ENCODE measurements at places on chromosomes 1 and 21.

- DNase-seq: no peak
Observed at GRCh38 chr1:186188004-186188539, 187.0 kb downstream of the TPR start.

DNA sequence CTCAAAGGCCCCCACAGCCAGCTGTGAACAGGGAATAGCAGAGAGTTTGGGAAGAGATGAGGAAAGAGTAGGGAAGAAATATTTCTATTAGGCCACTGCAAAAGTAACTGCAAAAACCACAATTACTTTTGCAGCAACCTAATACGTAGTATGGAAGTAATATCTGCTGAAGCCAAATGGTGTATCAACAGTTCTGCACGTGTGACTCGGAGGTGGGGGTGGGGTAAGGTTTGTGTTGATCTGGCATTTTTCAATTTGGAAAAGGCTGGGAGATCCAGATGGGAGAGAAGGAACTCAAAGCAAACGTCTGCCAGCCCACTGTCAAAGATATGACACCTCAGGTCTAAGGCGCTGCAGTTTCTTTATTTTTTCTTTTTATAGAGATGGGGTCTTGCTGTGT, 11.1 kb upstream of the ZNF436 start:
- no peak for DNase-seq

GRCh38 chr21:41957991-41958766, 4.4 kb upstream of the C2CD2 start:
- no peak for DNase-seq

DNA sequence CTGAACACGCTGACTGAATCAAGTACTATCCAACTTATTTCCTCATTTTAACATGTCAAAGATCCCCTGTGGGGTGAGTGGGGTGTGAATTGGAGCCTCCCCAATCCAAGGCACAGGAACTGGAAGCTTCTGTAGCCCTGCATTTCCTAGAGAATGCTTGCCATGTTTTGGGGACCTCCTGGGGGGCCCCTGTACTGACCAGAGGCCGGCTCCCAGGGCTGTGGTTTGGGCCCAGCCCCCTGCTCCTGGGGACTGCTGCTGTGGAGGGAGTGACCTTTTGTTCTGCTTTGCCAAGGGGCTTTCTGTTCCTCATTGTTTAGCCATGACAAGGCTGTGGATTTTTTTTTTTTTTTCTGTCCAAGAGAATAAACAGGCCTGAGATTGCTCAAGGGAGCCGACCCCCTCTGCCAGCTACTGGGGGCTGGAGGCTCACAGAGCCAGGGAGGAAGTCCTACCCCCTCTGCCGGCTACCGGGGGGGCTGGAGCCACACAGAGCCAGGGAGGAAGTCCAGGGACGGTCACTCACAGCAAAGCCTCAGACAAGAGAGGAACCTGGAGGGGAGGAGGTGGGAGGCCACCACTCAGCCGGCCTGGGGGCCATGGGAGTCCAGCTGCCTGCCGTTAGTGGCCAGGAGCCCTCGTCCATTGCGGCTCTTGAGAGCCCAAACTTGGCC, 17.4 kb downstream of the TNFRSF1B start:
- no peak for DNase-seq

DNA sequence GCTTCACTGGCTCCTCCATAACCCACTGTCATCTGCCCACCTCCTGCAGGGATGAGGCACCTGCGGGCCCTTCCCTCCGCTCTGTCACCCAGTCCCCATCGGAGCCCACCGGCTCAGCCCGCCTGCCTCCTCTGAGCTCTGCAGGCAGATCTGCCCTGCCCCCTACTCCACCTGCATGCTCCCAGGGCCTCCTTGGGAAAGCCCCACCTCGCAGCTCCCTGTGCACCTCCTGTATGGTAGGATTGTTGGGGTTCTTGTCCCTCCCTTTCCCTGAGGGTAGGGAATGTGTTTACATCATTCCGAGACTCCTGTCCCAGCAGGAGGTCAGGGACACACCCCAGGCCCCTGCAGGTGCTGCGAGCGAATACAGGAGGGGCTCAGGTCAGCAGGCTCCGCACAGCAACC, 50.5 kb downstream of the SIK1 start:
- DNase-seq: no peak

- no peak for DNase-seq
Observed at GRCh38 chr21:34243562-34243961, 120.2 kb upstream of the KCNE2 start.

GRCh38 chr1:184017306-184017705, 20.2 kb downstream of the COLGALT2 start:
- no peak for DNase-seq

- no peak for DNase-seq
Observed at GRCh38 chr1:59845091-59845490, 30.3 kb downstream of the HOOK1 start.

- no peak for DNase-seq
Observed at GRCh38 chr1:106564192-106564591, 492.3 kb upstream of the PRMT6 start.

DNA sequence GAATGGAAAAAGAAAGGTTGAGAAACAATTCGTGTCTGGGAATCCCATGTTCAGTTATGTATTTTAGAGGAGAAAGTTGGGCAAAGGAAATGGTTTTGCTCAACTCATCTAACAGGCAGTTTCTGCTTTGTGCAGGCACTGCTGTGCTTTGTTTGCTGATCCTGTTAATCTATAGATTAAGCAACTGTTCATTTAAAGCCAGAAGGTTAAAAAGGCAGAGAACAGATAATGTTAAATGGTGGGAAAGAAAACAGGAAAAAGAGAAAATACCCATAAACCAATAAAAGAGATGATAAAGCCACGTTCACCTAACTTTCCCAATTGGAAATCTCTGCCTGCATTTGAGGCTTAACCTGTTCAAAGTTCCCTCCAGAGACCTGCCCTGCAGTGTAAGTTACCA, 70.0 kb downstream of the APP start:
- DNase-seq: no peak

DNA sequence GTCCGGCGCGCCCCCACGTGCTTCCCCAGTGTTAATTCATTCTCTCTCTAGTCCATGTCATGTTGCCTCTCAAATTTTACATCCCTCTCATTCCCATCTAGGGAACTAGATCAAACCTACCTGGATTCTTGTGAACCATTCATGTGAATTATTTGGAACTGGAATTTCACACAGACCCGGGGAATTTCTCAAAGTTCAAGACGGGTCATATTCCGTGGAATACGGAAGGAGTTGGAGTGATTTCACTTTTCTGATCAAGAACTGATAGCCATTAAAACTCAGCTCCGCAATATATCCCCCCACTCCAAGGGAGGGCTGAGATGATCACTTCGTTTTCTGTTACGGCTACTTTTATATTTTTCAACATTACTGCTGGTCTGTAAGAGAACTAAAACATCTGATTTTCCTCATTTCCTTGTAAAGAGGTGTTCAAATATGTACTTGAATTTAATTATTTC, 1.0 kb upstream of the ENO1 start:
- DNase-seq: no peak

DNA sequence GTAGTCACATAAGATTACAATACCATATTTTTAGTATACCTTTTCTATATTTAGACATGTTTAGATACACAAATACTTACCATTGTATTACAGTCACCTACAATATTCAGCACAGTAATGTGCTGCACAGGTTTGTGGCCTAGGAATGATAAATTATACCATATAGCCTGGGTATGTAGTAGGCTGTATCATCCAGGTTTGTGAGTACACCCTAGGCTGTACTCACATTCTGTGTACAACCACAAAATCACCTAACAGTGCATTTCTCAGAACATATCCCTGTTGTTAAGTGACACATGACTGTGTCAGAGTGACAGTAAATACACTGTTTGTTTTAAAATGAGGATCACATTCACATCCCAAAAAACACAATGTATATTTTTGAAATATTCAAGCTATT, 11.2 kb downstream of the KRTAP21-3 start:
- DNase-seq: no peak

- no peak for DNase-seq
Observed at GRCh38 chr1:110385369-110385768, 5.5 kb downstream of the SLC16A4 start.

- no peak for DNase-seq
Observed at GRCh38 chr1:212302745-212303383, 17.7 kb downstream of the PPP2R5A start.

DNA sequence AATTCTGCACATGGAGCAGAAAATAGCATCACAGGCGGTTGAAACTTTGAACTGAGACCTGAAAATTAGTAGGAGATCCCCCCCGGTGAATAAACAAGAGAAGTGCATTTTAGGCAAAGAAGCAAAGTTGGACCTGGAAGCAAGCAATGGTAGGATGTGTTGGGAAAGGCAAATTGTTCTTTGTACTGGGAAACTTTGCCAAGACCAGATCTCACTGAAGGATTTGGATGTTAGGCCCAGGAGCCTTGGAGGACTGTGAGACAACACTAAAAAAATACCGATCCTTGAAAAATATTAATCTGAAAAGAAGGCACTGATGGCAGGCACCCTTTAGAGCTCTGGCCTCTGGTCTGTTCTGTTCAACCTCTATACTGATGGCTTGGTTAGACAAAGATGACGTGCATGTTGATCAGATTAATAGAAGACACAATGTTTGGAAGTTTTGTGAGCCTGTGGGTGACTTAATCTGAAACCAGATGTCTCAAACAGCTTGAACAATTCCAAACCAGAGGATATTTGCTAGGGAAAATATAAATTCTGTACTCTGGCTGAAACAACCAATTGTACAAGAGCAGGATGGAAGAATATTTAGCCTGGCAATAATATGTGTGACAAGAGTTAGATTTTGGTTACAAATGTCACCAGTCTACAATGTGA, 108.4 kb downstream of the ROR1 start:
- no peak for DNase-seq

GRCh38 chr1:239586128-239586527, 199.8 kb downstream of the CHRM3 start:
- no peak for DNase-seq

DNA sequence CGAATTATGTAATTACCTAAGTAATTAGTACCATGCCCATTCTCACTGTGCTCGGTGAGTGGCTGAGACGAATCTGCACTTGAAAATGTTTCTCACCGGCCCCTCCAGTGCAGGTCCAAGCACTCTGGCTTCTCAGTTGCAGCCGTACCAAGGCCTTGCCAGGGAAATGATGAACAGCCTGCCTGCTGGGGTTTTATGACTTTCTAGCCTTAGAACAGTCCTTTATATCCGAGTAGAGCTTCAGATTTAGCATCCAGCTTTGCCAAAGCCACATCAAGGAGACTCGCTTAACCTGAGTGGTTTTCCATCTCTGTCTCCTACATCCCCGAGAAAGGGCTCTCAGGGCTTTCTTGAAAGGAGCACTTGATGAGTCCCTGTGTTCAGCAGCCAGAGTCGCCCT, 83.4 kb downstream of the GREM2 start:
- DNase-seq: no peak

GRCh38 chr1:107990606-107991005, 25.6 kb upstream of the VAV3 start:
- DNase-seq: no peak

DNA sequence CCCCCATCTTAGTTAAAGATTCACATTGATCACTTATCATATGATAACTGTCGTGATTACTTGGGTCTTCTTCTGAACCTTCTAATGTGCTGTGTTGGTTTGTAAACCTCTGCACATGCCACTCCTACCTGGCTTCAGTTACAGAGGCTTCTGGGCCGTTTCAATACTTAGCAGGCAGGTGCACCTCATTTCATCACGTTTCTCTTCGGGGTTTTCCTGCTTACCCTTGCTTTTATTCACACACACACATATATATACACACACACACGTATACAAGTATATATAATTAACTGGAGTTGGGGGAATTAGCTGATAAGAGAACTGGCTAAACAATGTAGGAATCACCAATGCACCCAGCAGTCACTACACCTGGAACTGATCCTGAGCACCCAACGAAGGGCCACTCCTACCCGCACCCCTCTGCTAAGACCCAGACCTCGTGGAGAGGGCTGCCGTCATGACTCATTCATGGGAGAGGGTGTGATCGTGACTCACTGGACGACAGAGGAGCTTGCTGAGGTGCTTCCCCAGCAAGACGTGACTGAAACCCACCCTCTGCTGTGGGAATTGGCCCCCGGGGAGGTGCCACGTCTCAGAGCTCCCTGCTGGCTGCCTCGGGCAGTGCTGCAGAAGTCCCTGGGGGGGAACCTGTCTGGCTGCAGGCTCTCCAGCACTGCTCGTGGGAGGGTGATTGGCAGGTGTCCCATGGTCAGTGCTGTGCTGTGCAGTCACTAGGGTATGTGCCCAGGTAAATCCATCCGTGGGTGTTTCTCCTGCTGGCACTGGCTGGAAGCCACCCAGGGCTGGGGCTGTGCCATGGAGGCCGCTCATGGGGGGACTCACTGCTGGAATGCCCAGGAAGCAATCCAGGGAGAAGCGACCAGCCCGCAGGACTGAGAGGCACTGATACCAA, 166.6 kb downstream of the DYRK1A start:
- DNase-seq: no peak

DNA sequence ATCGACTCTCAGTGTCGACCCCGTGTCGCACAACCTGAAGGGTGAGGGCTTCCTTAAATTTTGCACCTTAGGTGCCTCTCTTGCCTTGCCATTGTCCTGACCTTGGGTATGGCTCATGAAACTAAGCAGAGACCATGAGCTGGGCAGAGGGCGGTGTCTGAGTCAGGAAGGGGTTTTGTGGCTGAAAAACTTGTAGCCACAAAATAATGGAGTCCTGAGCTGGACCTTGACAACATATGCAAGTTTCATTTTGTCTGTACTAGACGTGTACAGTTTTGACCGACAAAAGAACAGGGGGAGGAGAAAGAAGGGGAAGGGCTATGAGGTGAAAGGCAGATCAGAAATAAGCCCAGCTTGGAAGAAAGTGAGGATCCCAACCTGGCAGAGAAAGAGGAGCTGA, 8.3 kb upstream of the RUNX1 start:
- no peak for DNase-seq

DNA sequence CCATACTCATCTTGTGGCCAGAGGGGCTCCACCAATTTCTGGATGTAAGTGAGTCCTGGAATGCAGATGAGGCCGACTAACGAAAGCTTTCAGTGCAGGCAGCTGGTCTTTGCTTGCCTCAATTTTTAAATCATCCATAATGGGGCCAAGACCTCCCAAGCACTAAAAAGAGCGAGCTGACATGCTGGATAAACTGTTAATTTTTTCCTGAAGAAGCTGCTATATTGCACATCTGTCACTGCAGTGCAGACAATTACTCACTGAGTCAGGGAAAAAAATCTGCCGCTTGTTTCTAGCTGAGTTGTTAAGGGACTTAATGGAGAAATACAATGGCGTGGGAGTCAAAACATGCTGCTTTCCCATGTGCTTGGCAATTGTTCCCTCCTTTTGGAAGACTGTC, 205.5 kb downstream of the GPATCH2 start:
- DNase-seq: no peak

Data from stimulated activated CD8-positive, alpha-beta memory T cell treated with anti-CD3 and anti-CD28 coated beads, Interleukin-7, amount 100 ng/mL, for 24 hours (primary cell).